ENCODE measurements at places on chromosomes 6 and 20.

DNA sequence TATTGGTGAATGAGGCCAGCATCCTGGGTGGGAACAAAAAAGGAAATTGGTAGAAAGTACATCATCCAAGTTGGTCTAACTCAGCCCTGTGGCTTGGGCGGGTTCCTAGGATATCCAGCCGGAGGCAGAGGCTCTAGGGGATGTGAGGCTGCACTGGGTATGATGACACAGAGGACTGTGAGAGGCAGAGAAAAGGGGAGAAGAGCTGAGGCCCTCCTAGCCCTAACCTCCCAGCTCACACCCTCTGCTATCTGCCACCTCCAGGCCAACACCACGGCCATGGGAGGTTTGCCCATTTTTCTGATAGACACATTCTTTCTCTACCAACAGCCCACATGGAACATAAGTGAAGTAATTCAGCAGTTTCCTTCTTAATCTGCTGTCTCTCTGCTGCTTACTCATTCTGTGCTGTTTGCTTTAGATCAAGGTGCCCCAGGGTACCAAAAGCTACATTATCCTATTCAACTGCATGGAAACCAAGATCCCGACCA lies 284.4 kb downstream of the ESR1 start:
- DNase-seq: no peak

GRCh38 chr6:16762268-16762549 lies 949 bp upstream of the ATXN1 start:
- DNase-seq: no peak

DNA sequence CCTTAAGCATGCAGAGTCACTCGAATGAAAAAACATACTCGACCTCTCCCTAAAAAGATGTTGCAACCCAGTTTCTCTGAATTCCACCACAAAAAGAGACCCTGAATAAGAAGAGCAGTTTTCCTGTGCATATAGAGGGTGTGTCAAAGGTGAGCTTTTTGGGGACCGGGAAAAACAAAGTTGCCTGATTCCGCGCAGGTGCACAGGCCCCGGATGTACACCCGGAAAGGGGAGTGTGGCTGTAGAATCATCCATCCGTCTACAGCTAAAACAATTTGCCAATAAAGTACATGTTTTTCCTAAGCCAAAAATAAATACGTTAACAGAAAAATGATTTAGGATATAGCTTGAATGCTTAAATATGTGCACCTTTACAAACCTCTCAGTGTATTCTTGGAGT lies 41.2 kb upstream of the IRF4 start:
- no peak for DNase-seq

DNA sequence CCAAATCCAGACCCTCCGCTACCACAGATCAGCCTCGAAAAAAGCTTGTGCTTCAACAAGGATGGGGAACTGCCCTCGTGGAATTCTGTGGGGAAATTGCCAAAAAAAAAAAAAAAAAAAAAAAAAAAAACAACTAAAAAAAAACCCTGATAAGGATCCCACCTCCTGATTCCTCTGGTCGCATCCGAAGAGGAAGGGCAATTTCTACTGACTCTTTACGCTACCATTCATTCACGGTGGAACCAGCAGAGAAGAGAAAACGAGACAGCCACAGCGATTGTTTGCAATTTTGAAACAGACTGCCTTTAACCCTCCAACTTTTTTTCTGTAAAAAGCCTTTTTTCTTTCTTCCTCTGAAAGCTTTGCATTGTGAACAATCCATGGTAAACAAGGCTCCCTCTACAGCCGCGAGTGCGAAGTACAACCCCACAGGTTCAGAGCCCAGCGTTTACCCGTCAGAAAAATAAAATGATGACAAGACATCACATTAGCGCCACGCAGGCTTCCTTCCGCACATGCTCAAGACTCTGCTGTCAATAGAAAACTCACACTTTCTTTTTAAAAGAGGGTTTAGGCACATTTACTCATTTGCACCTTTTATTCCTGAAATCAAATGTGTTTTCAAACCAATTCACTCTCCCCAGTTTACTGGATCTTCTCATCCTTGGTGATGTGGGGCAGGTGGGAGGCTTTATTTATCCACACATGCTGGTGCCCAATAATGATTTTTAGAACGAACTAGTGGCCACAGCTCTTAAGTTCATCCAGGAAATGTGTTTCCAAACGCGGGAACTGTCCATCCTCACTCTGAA lies 100.0 kb downstream of the NOL4L start:
- peak; percentile 65 for DNase-seq

DNA sequence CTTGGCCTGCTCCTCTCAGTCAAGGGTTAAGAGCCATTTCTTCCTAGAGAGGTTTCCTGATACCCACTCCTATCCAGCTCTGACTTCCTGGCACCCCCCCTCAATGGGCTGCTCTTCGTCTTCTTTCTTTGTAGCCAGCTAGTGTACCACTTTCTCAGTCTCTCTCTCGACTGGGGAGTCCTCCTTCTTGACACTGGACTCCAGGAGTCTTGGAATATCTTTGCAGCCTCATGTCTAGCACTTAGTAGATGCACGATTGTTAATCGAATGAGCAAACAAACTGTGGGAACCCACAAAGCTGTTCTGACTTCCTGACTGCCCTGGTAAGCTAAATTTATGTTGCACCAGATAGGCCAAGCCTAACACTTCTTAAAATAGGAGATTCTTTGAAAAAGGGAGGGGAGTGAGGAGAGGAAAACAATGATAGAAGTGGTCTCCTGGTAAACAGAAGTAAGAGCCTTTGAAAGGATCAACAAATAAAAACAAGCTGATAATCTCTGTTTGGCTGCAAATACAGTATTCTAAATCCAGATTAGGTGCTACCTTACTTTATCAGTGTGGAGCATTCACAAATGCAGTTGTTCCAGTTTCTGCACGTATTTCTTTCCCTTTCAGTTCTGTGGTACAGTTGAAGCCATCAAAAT lies 160.1 kb upstream of the CITED2 start:
- DNase-seq: no peak

DNA sequence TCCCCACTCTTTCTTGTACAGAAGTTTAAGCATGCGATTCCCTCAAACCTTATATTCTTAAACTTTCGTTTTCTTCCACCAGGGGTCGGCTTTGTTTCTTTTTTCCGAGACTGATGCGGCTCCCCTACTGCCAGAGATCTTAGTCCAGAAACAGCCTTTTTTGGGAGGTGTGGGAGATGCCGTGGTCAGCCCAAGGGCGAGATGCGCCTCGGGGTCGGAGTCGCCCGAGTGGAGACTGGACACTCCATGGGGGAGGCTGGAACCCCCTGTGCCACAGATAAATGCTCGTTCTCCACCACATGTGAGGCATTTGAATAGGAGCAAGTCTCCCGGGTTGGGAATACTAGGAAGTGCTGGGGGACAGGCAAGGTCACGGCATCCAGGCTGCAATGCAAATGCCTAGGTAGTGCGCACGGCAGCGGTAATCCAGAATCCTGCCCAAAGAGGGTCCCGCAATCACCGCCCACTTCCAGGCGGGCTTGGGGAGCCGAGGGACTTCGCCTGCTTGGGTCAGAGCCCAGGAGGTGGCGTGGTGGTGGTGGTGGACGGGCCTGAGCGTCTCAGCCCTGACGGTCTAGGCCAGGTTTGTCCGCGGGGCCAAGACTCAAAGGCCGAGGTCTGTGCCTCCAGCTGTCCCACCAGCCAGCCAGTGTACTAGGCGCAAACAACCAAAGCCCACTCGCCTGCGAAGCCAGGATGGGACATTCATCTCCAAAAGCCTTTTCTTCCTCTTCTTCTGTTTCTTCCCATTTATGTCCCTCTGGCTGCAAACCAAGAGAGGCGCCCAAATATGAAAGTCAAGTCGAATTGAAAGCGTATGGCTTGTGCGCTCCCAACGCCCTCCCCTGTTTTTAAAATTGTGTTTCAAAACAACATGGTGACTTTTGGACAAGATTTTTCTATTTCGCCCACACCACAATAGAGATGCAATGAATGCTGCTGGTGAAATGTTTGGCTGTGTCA lies 39.3 kb upstream of the OSTM1 start:
- peak; percentile 30 for DNase-seq

- DNase-seq: peak; percentile 10
These were observed 40.6 kb downstream of the SIRPA start for GRCh38 chr20:1935696-1936366.

- no peak for DNase-seq
These were observed 21.7 kb downstream of the ARMC2 start for GRCh38 chr6:108869876-108870275.

DNA sequence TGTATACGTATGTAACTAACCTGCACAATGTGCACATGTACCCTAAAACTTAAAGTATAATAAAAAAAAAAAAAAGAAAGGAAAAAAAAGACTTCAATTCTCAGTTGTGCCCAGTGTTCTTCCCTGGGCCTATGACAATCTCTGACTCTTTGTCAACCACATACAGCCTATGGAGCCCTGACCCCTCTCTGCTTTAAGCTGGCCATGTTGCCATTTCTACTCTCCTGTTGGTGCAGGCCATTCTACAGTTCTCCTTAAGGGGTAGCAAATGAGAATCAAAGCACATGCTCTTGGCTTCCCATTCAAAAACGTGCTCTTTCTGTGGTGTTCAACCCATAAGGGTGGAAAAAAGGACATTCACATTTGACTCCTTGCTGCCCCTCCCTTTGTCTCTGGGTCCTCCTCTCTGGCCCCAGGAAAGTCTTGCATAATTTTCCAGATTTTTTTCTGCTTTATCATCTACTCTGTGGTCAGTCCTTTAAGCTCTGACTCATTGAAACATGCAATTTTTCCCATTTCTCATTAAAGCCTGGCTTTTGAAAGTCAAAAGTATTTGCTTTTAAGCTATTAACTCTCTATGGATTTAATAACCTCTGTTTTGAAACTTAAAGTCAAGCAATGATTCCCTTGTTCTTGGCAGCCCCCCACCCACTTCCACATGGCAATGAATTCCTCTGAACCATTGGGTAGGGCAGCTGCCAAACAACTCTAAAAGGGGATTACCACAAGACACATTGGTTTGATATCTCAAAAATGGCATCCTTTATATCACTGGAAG lies 208.6 kb upstream of the MCHR2 start:
- no peak for DNase-seq

DNA sequence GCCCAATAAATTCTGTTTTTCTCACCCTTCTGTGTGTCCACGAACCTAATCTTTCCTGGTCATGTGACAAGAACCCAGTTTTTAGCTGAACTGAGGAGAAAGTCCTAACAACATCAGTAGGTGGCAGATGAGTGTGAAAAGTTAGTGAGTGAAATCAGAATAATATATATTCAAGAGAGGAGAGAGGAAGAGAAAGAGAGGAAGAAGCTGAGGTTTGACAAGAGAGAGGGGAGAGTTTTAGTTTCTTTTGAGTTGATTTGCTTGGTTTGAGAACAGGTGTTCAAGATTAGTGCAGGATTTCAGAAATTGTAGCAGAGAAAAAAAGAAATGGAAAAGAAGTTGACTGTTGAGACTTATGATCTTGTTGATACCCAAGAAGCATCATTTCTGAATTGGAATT lies 930.5 kb upstream of the FLRT3 start:
- DNase-seq: no peak

- DNase-seq: no peak
These were observed 311.7 kb downstream of the CBLN4 start for GRCh38 chr20:55693641-55694040.

- no peak for DNase-seq
These were observed 378.7 kb upstream of the ADGRB3 start for GRCh38 chr6:68256391-68256790.

- DNase-seq: no peak
These were observed 116.9 kb downstream of the TTLL2 start for GRCh38 chr6:167441715-167442206.

GRCh38 chr20:52175840-52176239 lies 15.7 kb downstream of the ZFP64 start:
- no peak for DNase-seq

DNA sequence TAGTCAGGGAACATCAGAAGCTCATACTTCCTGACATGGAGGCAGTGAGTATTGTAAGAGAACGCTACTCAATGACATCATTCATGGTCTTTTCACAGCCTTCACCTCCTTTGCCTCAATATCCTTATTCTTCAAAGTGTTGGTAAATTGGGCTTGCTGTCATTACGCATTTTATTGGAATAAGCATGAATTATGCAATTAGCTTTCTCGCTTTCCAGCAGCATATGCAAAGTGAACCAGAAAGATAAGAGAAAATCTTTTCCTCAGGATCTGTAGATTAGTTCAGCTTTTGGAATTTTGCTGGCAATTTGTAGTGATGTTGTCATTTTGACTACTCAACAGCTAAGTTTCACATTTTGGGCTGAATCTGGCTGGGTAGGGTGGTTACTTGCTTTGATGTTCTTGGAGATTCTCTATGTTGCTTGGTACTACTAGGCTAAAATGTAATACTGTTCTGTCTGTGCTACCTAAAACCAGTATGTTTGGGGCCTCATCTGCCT lies 1012.1 kb downstream of the KIF16B start:
- DNase-seq: no peak

DNA sequence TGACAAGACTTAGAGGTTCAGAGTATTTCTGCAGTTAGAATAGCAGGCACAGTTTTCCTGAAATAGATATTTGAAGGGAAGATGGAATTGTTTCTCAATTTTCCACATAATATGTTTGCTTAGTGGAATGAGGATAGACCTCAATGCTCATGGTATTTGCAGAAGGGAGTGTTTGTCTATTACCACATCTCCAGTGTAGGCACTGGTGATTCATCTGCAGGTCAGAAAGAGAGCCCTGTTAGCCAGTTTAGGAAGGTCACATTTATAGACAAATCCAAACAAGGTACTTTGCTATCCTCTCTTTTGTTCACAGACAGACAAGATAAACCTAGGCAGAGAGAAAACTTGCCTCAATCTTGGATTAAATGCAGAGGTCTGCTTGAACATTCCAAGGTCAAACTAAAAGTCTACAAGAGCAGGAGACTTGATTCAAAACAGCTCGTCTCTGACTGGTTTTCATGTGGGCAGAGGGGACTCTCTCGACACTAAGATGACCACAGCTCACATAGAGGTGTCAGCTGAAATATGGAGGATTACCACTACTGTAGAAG lies 22.8 kb downstream of the ISM1 start:
- no peak for DNase-seq

Measured in COR-L47 (cell line).